ENCODE measurements at places on chromosomes 11 and 22.

DNA sequence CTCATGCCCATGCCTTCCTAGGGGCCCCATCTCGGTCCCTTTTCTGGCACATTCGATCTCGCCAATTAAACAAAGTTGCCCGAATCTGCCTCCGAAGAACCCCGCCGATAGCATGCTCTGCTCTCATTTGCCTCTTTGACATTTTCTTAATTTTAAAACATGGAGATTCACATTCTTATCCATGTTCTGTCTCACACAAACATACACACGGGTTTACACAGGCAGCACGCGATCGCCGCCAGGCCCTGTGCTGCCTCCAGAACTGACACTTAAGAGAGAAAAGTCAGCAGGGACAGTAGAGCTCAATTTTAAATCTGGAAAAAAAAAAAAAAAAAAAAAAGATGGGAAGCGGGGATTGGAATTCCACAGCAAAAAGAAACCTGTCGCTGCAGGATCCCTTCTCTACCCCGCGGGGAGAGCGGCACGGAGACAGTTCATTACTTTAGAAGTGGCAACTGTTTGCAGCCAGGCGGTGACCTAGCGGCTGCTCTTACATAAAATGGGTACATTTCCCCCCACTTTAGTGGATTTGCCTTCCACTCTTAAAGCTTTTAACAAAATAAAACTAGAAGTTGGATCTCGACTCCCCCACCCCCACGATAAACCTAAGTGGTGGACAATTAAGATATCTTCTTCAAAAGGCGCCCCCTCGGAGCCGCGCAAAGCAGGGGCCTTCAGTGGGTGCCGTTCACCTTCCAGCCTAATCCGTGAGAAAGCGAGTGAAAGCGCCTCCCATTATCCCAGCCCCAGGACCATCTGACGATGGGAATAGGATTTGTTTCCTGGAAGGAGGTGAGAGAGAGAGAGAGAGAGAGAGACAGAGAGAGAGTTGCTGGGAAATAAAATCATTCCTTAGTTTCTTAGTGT is 13.7 kb downstream of the PAX6 start:
- no peak for DNase-seq

- DNase-seq = no peak
These were observed 37.4 kb upstream of the PRODH start for GRCh38 chr22:18973264-18974031.

GRCh38 chr11:32233276-32233675 is 142.4 kb downstream of the RCN1 start:
- DNase-seq = no peak

- DNase-seq = no peak
These were observed 14.9 kb downstream of the CNTF start for GRCh38 chr11:58637371-58637770.

GRCh38 chr11:100831929-100832494 is 144.9 kb downstream of the ARHGAP42 start:
- no peak for DNase-seq

GRCh38 chr11:28713850-28714249 is 605.7 kb downstream of the METTL15 start:
- no peak for DNase-seq

GRCh38 chr11:60970369-60970774 is 1.1 kb upstream of the CD6 start:
- DNase-seq = no peak

DNA sequence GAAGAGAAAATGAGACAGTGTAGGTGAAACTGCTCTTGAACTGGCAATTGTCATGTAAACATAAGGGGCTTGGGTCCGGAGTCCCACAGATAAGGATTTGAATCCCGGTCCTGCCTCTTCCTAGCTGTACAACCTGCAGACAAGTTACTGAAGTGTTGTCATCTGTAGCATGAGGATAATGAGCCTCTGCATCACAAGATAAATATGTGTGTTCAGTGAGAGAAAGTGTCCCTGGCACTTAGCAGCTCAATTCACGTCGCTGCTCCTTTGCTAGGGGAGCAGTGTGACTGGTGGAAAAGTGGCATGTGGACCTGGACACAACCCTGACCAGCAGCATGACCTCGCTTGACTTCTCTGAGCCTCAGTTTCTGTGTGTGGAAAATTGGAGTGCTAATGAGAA is 73.7 kb upstream of the NECTIN1 start:
- no peak for DNase-seq

DNA sequence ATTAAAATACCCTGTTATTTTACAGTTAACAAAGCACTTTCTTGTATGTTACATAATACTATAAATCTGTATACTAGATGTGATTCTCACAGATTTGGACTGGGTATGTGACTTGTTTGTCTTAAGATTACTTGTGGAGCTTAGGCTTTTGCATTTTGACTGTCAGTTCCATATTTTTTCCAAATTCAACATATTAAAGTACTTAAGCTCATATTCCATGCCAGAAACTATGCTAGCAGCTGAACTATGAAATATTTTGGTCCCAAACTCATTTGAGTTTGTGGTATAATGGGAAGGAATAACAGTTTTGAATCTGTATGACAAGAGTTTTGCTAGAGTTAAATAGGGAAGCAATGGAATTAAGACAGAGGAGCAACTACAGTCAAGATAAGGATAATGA is 841.4 kb downstream of the JRKL start:
- no peak for DNase-seq

DNA sequence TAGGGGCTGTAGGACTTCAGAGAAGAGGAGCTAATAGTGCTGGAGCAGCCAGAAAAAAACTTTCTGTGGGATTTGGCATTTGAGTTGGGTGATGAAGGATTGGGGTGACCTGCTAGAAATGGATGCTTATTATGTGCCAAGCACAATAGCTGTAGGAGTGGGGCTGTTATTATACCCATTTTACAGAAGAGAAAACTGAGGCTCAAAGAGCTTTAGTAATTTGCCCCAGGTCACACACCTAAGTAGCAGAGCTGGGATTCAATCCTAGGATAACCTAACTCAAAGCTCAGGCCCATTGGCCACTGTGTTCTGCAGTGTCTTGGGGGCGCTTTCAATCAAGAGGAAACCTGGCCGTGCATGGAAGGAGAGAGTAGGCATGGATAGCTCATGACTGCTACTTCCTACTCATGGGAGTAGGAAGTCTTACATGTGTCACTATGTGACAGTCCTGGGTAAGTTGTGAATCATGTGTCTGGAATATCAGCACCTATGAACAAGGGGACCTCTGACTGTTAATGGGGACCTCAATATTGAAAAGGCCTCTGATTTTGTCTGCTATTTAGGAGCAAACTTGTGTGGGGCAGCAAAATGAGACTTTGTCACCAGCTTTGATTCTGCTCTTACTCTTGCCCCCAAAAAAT is 6.1 kb upstream of the ELF5 start:
- no peak for DNase-seq

DNA sequence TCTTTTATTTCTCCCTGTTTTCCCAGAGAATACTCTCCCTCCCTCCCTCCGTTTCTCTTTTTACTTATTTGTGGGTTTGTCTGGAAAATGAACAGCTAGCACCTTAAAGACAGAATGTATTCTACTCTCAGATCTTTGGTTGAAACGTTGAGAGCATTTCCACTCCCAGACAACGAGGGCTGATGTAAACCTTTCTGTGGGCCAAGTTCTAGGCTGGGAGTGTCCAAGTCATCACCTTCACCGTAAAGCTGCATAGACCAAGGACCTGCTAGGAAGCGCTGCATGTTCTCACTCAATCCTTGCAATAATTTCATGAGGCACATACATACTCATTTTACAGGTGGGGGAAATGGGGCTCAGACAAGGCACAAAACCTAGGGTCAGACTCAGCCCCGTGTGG is 32.4 kb downstream of the MYH9 start:
- no peak for DNase-seq

GRCh38 chr22:24400726-24401596 is 26.4 kb upstream of the ADORA2A start:
- no peak for DNase-seq

GRCh38 chr11:133895061-133895479 is 49.8 kb upstream of the SPATA19 start:
- no peak for DNase-seq

DNA sequence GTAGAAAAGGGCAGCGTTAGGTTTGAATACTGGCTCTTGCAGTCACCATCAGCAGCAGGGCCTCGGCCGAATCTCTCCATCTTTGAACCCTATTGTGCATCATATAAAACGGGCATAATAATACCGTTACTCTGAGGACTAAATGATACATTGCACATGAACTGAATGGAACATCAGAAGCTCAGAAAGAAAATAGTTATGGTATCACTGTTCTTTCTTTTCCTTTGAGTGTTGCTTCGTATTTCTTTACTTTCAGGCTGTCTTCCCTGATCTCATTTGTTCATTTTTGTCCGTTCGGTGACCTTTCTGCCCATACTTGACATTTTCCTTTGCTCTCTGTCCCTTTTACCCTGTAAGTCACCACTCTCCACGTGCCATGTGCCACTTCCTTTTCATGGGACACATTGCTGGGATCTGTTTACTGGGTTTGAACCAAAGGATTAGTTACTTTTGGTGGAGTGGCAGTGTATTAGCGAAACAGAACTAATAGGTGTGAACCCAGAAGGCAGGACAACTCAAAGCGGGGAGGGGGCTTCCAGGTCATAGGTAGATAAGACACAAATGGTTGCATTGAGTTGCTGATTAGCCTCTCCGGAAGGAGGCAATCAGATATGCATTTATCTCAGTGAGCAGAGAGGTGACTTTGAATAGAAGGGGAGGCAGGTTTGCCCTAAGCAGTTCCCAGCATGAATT is 717 bp upstream of the ZNF202 start:
- DNase-seq = no peak

DNA sequence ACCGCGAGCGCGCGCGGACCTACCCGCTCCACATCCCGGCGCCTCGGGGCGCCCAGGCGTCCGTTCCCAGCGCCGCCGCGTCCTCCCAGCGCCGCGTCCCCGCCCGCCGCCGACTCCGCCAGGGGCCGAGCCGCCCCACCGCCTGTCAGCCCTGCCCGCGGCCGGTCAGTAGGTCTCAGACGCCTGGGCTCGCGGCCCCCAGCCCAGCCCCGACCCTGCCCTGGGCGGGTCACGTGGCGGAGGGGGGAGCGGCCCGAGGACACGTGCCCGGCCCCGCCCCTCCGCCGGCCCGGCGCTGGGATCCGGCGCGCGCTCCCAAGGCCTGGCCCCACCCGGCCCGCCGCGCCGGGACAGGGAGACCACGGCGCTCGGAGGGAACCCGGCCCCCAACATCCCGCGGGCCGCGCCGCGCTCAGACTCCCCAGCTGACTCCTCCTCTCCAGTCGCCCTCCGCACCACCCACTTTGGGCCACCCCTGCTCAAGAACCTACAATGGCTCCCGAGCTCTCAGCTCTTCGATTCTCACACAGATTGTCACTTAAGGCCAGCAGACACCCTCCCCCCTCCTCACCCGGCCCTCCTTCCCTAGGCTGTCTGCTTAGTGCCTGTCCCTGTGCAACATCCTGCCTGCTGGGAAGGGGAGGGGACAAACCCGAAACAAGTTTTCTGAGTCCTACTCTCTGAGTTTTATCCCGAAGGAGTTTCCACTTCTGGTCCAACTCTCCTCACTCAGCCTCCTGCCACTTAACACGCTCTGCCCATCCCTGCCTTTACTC is at the start of gene RAB3IL1:
RAB3IL1 (minus strand) TSS at position 233 of the 776 bp plus-strand sequence; CDS start at position 34, 199 bp downstream.
- DNase-seq = no peak

DNA sequence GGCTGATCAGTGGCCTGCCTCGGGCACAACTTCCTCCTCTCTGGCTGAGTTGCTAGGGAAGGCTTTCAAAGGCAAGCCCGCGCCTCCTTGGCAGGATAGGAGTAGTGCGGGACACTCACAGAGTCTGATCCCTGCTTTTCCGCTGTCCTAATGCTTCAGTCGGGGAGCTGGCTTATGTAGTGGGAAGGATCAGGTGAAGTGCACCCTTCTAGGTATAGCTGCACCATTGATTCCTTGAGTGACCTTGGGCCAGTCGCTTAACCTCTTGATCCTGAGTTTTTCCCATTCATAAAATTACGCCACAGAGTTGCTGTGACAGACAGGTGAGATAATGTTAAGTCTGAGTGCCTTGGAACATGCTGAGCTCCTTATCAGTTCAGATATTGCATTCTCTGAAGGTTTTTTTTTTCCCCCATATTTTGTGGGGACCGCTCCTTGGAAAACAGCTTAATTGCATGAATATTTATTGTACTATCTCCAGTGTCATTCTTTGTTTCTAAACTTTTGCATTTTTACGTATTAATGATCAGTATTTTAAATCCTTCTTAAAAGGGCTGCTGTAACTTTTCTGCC is 961 bp downstream of the IPO7 start:
- no peak for DNase-seq

DNA sequence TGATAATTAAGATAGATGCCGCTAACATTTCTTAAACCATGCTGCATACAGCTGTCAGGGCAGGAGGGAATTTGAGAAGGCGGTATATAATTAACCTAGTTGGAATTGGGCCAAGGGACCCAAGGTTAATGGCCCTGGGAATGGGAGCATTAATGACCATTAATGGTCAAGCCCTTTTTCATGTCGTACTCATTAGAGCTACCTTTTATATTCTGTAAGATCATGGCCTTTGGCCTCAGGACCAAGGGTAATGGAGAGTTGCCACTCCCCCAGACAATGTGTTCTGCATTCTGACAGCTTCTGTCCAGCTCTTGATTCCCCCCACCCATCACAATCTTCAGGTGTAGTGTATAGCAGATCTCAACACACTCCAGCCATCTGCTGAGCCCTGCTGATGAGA is 111.6 kb downstream of the NTM start:
- DNase-seq = no peak

DNA sequence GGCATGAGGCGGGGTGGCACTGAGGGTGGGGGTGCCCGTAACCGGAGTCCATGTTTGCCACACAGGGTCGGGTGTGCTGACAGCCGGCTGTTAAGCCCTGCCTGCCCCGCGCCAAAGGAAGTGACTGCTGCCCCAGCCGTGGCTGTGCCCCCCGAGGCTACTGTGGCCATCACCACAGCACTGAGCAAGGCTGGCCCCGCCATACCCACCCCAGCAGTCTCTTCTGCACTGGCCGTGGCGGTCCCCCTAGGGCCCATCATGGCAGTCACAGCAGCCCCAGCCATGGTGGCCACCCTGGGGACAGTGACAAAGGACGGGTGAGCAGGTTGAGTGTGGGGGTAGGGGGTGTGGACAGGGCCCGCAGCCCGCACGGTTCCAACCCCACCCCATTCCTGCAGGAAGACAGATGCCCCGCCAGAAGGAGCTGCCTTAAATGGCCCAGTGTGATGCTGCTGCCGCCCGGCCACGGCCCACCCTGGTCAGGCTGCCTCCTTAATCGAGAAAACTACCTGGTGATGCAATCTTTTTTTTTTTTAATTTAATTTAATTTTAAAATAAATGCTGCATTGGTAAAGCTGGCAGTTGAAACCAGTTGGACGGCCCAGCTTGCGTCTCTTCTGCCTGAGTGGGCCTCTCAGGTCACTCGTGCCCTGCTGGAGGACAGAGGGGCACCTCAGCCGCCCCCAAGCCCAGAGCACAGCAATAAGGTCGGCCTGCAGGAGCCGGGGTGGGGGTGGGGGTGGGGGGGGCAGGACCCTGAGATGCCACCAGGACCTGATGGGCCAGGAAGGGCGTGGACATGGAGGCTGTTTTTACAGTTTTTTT is 30.8 kb downstream of the SBF1 start:
- DNase-seq = no peak
